ENCODE measurements at places on chromosomes 1 and 21. TPM values are rescaled to one million over a fixed set of nuclear protein-coding genes. Genes with fewer than 3 reads are reported as not detected.

DNA sequence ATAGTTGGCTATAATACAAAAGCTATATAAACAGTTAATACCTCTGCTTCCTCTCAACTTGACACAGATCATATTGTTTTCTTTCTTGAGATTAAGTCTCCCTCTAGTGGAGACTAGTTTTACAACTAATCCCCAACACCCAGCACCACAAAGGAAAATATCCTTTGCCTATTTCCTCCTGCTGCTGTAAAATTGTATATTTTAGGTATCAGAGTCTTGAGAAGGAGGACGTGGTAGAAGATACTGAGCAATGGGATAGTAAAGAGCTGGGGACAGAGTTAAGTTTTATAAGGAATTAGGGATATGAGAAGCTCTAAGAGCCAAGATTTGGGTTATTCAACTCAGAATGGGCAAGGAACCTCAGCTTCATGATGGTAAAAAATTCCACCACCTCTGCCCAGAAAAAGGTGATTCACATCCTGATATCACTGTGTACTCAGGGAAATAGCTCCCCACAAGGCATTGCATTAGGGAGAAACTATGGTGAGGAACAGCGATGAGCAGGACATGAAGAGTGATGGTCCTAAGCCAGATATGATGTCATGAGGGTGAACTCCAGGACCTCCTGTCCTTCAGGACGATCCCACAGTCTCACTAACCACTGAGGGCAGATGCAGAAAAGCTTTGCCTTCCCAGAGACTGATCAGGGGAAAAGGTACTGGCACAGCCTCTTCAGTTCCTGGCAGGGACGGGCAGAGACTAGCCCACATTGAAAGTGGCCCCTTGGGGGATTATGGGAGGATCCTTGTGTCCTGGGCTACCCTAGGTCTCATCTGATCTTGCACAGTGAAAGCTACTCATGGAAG is 14.7 kb upstream of the CFAP126 start:
- peak; percentile 48 for DNase-seq

Gene HHAT
- total RNA-seq, result 2.9 TPM

DNA sequence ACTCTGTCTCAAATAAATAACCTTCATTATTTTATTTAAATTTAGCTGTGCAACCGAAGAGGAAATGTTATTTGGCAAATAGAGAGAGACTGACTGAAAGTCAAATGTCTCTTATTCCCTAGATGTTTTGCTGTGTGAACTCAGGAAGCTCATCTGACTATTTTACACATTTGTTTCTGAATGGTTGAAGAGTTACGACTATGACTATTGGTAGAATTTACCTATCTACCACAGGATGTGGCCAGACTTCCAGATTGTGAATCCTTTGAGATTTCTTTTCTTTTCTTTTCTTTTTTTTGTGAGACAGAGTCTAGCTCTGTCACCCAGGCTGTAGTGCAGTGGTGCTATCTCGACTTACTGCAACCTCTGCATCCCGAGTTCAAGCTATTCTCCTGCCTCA is 5.3 kb upstream of the SDE2 start:
- DNase-seq, result no peak

GRCh38 chr1:48776393-48777218 is at the start of gene BEND5:
Gene BEND5 (minus strand): TSS chr1:48776891. CDS start chr1:48776831, 60 bp downstream.
- no peak for DNase-seq

DNA sequence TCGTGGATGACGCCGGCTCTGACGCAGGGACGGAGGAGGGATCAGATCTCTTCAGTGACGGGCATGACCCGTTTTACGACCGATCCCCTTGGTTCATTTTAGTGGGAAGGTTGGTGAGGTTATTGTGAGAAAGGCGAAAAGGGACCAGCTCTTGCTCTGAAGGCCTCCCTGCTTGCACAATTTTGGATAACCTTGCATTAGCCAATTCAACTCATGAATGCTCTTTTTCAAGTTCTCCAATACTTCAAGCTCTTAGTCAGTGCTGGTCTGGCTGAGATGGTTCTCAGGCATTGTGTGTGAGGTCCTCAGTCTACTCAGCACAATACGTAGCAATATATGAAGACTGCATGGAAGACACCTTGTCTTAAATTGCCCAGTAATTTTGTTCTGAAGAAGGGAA is 72.6 kb upstream of the PGD start:
- no peak for DNase-seq
